ENCODE measurements at places on chromosomes 4 and X.
A peak's percentile ranks its signal among the peaks of the same experiment; 100 is the strongest.

GRCh38 chr4:76569706-76570105 lies 134.7 kb downstream of the SHROOM3 start:
- no peak overlapping the region for H3K27ac ChIP-seq
- H3K4me3 ChIP-seq, result no peak overlapping the region
- no peak for DNase-seq
- H3K36me3 ChIP-seq, result no peaks in the 10 kb centered on the region

DNA sequence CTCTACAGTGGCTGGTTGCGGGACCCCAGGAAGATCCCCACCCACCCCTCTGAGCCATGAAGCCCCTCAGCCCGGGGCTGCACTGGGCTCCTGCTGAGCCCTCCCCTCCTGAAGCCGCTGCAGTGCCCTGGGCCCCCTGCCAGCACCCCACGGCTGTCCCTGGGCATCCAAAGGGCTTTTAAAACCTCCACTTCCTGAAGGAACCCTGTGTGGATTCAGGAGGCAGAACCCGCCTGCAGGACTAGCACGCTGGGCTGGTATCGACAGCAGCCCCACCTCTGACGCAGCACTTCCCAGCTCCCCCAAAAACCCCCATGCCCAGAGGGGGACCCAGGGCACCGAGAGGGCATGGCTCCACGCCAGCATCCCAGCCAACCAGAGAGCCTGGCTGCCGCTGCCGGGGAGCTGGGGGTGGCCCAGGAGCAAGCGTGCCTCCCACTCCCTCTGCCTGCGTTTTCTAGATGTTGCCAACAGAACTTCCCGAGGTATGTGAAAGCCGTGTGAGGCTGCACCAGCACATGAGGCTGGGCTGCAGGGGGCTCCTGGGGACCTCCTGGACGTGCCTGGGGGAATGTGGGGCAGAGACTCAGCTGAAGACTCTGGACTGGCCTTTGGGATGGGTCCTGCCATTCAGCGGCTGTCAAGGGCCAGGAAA lies 6.3 kb downstream of the MXD4 start:
- H3K27ac ChIP-seq, result no peak overlapping the region
- no peak overlapping the region for H3K4me3 ChIP-seq
- peak; percentile 16 for DNase-seq
- no peaks in the 10 kb centered on the region for H3K27me3 ChIP-seq

GRCh38 chr4:7207628-7208231 lies 15.4 kb downstream of the SORCS2 start:
- H3K4me1 ChIP-seq, result no peaks in the 10 kb centered on the region
- H3K27ac ChIP-seq, result no peak overlapping the region
- H3K36me3 ChIP-seq, result no peaks in the 10 kb centered on the region
- no peak for DNase-seq
- H3K4me3 ChIP-seq, result no peak overlapping the region

DNA sequence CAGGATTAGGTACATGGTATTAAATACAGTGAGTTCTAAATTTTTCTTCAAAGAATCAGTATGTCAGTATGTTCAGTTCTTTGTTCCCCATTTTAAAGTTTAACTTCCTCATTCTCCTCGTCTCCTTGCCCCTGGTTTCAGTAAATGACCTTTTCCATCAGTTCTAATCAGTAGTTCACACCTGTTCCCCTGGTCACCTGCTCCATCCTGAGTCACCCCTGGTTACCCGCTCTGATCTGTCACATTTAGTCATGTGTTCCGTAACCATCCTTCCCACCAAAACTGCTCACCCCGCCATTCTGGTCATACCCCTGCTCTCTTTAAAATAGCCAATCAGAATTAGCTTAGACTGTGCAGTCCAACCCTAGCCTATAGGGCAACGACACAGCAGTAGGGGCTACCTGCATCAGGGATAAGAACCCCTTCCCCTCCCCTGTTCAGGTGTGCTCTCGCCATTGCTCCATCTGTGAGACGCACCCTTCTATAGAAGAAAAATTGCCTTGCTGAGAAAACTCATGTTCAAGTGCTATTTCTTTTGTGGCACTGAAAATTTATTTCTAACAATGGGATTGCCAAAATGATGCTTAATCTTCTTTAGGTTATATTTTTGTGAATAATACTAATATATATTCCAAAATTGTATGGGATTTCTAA lies 181.3 kb downstream of the OR13H1 start:
- no peaks in the 10 kb centered on the region for H3K36me3 ChIP-seq
- H3K27ac ChIP-seq, result no peak overlapping the region
- no peaks in the 10 kb centered on the region for H3K27me3 ChIP-seq
- H3K4me3 ChIP-seq, result no peak overlapping the region

DNA sequence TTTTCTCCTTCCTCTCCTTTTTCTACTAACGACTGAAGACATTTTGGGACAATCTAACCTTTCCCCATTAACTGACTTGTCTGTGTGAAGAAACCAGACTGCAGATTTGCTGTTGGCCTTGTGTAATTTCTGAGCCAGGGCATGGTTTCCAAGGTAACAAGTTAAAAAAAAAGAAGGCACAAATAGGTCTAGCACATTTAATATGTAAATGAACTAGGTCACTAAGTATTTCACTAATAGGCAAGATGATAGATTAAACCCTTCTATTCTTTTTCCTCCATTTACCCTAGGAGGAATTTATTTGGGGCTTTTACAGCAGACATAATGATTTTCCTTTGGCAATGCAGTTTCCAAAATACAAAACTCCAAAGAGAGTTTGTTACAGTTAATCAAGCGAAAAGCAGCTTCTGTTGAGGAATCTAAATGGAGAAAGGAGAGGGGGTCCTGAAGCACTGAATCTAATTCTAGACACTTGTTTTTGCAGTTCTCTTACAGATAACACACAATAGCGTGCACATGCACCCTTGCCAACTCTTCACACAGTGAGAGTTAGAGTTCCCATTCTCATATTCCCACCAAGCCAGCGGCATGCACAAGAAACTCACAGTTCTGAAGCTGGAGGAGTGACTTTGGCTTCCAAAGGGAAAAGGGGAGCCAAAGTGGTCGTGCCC lies 72.0 kb downstream of the TSPAN5 start:
- no peaks in the 10 kb centered on the region for H3K27me3 ChIP-seq
- H3K36me3 ChIP-seq, result no peaks in the 10 kb centered on the region
- H3K27ac ChIP-seq, result no peak overlapping the region
- DNase-seq, result no peak
- peaks cover 9% of the 10 kb centered on the region for H3K4me1 ChIP-seq

DNA sequence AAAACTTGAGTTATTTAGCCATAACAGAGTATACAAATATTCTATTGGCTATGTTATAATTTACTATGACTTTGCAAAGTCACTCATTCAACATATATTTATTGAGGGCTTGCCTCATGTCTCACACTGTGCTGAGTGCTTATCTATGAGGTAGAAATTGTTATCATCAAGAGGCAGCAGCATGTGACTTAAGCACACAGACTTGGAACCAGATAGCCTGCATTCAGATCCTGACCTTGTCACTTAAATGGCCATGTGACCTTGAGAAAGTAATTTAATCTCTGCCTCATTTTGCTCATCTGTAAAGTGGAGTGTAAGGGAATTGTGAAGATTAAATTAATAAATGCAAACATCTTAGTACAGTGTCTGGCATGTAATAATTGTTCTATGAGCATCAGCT lies 10.1 kb upstream of the EXOSC9 start:
- peaks cover 16% of the 10 kb centered on the region for H3K27me3 ChIP-seq
- DNase-seq, result no peak
- H3K27ac ChIP-seq, result no peak overlapping the region
- H3K36me3 ChIP-seq, result no peaks in the 10 kb centered on the region
- peaks cover 4% of the 10 kb centered on the region for H3K4me1 ChIP-seq

GRCh38 chrX:154748712-154749339 lies 2.1 kb downstream of the GAB3 start:
- H3K4me1 ChIP-seq, result peaks cover 42% of the 10 kb centered on the region
- peak overlapping the region; percentile 78 for H3K27ac ChIP-seq
- H3K4me3 ChIP-seq, result peak overlapping the region; percentile 64

DNA sequence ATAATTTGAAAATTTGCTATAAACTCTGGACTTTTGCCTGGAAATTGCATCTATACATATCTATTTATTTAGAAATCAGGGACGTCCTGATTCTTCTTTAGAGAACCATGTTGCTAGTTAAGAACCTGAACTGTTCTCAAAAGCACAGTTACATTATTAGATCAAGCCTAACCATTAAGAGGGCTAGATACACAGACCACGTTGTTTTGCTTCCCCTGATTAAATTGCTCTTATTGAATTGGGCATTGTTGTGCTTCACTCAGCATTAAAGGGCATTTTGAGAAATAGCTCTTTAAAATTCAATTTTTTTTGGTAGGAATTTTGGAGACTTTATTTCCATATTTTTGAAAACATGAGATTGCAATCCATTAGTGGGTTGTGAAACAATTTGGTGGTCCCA lies 44.4 kb downstream of the FIP1L1 start:
- no peak overlapping the region for H3K4me3 ChIP-seq
- no peak for DNase-seq
- no peaks in the 10 kb centered on the region for H3K36me3 ChIP-seq
- H3K27me3 ChIP-seq, result no peaks in the 10 kb centered on the region
- no peak overlapping the region for H3K27ac ChIP-seq
- H3K4me1 ChIP-seq, result peaks cover 10% of the 10 kb centered on the region

GRCh38 chr4:149897783-149898182 lies 82.1 kb upstream of the IQCM start:
- no peak for DNase-seq
- no peaks in the 10 kb centered on the region for H3K36me3 ChIP-seq
- no peak overlapping the region for H3K4me3 ChIP-seq
- no peaks in the 10 kb centered on the region for H3K4me1 ChIP-seq
- no peak overlapping the region for H3K27ac ChIP-seq

GRCh38 chr4:166091912-166092510 lies 219.0 kb downstream of the TLL1 start:
- H3K27me3 ChIP-seq, result no peaks in the 10 kb centered on the region
- no peak overlapping the region for H3K4me3 ChIP-seq
- DNase-seq, result no peak
- no peaks in the 10 kb centered on the region for H3K36me3 ChIP-seq
- H3K27ac ChIP-seq, result no peak overlapping the region
- no peaks in the 10 kb centered on the region for H3K4me1 ChIP-seq

DNA sequence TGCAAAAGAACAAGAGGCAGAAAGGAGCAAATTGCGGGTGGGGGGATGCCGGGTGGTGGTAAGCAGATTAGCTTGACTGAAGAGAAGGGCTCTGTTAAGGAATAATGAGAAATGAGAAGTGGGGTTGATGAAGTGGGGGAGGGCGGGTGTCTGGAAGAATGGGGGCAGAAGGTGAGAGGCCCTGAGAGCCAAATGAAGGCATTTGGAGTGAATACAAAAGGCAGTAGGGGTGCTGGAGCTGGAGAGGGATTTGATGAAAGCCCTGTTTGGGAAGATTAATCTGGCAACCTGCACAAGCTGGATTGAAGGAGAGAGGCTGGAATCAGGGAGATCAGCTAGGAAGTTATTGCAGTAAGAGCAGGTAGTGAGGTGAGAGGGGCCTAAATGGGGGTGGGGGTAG lies 82.1 kb downstream of the GUCY2F start:
- H3K4me3 ChIP-seq, result no peak overlapping the region
- no peaks in the 10 kb centered on the region for H3K4me1 ChIP-seq
- peaks cover 2% of the 10 kb centered on the region for H3K27me3 ChIP-seq
- no peaks in the 10 kb centered on the region for H3K36me3 ChIP-seq
- no peak for DNase-seq

DNA sequence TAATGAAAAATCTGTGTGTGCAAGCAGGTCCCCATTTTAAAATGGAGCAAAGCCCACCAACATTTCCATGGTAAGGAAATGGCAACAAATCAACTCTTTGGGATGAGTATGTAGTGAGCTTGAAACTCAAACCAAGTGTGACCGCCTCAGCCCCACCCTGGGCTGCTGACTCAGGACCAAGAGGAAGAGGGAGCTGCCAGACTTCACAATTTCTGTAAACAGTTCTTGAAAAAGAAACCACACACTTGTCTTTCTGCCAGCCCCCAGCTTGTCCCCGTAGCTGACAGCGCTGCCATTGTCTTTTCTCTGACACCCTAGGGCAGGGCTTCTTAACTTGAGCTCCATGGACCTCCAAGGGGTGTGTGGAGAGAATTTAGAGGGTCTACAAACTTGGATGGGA lies 10.3 kb downstream of the RTL5 start:
- H3K27ac ChIP-seq, result peak overlapping the region; percentile 84
- H3K36me3 ChIP-seq, result no peaks in the 10 kb centered on the region
- no peak overlapping the region for H3K4me3 ChIP-seq
- peaks cover 7% of the 10 kb centered on the region for H3K4me1 ChIP-seq

DNA sequence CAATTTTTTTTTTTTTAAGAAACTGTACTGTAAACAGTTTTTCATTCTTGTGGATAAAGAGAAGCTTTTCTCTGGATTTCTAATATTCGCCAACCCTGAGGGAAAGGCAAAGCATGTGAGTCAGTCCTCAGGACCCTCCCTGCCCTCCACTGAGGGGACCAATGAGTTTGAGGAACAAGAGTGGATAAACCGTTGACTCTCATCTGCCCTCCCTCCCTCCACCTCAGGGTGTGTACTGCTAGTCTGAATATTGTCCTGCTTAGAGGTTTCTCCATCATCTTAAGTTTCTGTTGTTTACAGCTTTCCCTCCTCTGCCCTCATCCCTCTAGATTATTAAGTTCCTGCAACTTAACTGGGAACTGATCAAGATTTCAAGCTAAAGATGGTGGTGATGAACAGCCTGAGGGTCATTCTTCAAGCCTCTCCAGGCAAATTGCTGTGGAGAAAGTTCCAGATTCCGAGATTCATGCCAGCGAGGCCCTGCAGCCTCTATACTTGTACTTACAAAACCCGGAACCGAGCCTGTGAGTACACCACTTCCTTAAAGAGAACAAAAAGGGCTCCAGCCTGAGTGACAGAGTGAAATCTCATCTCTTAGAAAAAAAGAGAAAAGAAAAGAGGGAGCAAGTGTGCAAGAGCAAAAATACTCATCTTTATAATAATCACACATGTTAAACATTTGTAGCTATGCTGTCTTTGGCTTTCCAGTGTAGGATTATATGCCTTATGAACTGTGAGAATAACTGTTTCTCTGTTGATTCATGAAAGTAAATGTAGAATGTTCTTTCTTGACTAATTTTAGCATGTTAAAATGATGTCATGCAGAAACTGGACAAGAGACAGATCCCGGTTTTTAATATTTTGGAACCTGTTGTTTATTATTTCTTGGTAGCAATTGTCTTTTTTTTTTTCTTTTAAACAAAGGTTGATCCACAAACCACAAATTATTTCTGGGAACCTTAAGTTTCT lies 11.9 kb downstream of the CA5B start:
- H3K36me3 ChIP-seq, result peaks cover 20% of the 10 kb centered on the region
- peak overlapping the region; percentile 100 for H3K27ac ChIP-seq
- H3K4me1 ChIP-seq, result peaks cover 92% of the 10 kb centered on the region
- H3K27me3 ChIP-seq, result no peaks in the 10 kb centered on the region

DNA sequence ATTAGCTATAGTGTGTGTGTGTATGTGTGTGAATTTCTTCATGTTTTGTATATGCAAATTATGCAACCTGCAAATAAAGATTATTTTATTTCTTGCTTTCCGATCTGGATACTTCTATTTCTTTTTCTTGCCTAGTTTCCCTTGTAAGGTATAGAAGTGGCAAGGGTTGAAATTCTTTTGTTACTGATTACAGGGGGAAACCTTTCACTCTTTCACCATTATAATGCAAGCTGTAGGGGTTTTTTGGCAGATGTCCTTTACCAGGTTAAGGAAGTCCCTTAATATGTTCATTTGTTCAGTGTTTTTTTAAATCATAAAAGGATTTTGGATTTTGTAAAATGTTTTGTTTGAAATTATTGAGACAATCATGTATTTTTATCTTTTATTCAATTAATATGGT lies 44.3 kb upstream of the PDE5A start:
- H3K36me3 ChIP-seq, result no peaks in the 10 kb centered on the region
- no peak overlapping the region for H3K4me3 ChIP-seq
- H3K27ac ChIP-seq, result no peak overlapping the region
- H3K27me3 ChIP-seq, result peaks cover 3% of the 10 kb centered on the region
- DNase-seq, result no peak
- H3K4me1 ChIP-seq, result no peaks in the 10 kb centered on the region

GRCh38 chr4:76950956-76951671 lies 1.6 kb downstream of the SEPTIN11 start:
- no peaks in the 10 kb centered on the region for H3K27me3 ChIP-seq
- DNase-seq, result no peak
- peaks cover 20% of the 10 kb centered on the region for H3K4me1 ChIP-seq
- no peaks in the 10 kb centered on the region for H3K36me3 ChIP-seq
- H3K27ac ChIP-seq, result no peak overlapping the region
